ENCODE measurements at places on chromosomes 3 and 15. TPM values are rescaled to one million over a fixed set of nuclear protein-coding genes. Genes with fewer than 3 reads are reported as not detected.

The TGM4 gene
- not detected for total RNA-seq

GRCh38 chr3:195012571-195012970 is 258.4 kb downstream of the XXYLT1 start:
- no peak overlapping the region for H3K4me3 ChIP-seq
- no peaks in the 10 kb centered on the region for H3K4me1 ChIP-seq
- H3K36me3 ChIP-seq = no peaks in the 10 kb centered on the region
- H3K27ac ChIP-seq = no peak overlapping the region
- no peak for DNase-seq
- peaks cover 7% of the 10 kb centered on the region for H3K27me3 ChIP-seq

DNA sequence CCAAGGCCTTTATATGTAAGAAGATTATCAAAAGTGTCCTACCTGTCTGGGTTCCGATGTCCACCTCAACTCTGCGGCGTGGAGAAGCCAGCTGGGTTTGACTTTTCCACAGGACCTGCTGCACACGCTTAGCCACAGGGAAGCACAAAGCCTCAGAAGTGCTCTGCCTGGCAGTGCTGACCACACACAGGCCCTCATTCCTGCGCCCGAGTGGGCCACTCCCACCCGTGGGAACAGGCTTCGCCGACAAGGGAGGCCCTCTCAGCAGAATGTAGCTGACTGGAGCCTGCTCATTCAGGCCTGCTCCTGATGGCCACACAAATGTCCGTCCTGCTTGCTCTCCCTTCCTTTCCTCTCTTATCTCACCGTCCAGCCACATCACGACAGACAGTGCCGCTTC is 221.4 kb upstream of the LRRN1 start:
- no peaks in the 10 kb centered on the region for H3K4me1 ChIP-seq
- peaks cover 4% of the 10 kb centered on the region for H3K27me3 ChIP-seq
- no peak overlapping the region for H3K27ac ChIP-seq
- no peaks in the 10 kb centered on the region for H3K36me3 ChIP-seq

- no peaks in the 10 kb centered on the region for H3K36me3 ChIP-seq
- H3K4me3 ChIP-seq = no peak overlapping the region
- H3K4me1 ChIP-seq = no peaks in the 10 kb centered on the region
- DNase-seq = no peak
Observed at GRCh38 chr15:47727676-47728075, 10.4 kb downstream of the SEMA6D start.

- H3K36me3 ChIP-seq = no peaks in the 10 kb centered on the region
- H3K4me3 ChIP-seq = no peak overlapping the region
- no peaks in the 10 kb centered on the region for H3K27me3 ChIP-seq
- H3K27ac ChIP-seq = no peak overlapping the region
- no peak for DNase-seq
Observed at GRCh38 chr15:81807806-81808205, 238.0 kb downstream of the MEX3B start.
